Activated T-helper 2 cell treated with anti-CD3 and anti-CD28 coated beads, Interferon-gamma antibody, Interleukin-2, Interleukin-4, amounts not matched to agents 10 μg/mL and 5 μg/mL and 100 μg/mL, durations not matched to agents 14 hours and 24 hours and 36 hours (primary cell): ENCODE measurements at places on chromosomes 5 and 9.

DNA sequence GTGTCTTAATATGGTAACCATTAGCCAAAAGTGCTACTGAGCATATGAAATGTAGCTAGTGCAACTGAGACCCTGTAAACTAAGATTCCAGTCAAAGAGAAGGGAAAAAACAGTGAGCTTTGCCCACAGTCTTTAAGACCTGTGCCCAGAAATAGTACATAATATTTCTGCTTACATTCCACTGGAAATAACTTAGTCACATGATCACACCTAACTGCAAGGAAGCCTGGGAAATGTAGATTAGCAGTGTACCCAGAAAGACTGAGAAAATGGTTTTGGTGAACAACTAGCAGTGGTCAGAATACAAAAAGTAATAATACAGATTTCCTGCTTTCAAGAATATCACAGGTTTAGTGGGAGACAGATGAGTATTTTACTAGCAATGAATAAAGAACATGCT is 2.5 kb upstream of the CPLANE1 start:
- DNase-seq: no peak

GRCh38 chr5:127517110-127517479 is 345 bp upstream of the PRRC1 start:
- no peak for DNase-seq

- no peak for DNase-seq
Measured at GRCh38 chr9:88773627-88774244, 217.5 kb upstream of the S1PR3 start.

GRCh38 chr5:134537297-134537696 is 11.8 kb downstream of the JADE2 start:
- no peak for DNase-seq

DNA sequence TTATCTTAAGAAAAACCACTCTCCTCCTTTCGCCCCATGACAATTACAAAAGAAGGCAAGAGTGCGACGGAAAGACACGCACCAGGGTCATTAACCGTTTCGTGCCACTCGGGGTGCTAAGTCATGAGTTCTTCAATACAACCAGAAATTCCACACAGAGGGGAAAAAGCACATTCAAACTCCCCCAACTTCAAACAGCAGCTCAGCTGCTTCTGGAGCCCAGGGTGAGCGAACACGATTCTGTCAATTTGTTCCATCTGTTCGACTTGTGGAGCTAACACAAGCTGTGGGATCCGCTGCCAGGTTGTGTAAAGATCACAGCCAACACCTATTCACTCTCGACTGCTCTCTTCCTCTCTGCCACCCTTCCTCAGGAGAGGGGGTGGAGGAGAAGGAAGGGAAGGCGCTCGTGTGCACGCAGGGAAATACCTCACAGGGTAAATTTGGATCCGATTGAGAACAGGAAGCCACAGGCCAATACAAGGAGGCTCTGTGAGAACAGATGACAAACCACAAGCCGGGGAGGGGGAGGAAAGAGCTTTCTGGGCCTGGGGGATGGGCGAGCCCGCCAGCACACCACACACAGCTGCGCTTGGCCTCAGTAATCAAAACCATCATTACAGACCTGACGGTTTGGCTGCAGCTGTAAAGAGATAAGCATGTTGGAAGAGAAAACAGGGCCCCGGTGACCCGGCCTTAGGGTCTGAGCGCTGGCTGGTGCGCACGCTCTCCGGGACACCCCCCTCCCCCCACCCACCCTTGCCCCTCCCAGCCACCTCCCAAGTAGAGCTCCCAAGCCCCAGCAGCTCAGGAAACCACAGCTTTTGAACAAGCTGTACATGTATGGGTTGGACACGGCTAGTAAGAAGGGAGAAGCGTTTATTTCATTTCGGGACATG is 54.3 kb downstream of the PTCH1 start:
- DNase-seq: peak; percentile 81

DNA sequence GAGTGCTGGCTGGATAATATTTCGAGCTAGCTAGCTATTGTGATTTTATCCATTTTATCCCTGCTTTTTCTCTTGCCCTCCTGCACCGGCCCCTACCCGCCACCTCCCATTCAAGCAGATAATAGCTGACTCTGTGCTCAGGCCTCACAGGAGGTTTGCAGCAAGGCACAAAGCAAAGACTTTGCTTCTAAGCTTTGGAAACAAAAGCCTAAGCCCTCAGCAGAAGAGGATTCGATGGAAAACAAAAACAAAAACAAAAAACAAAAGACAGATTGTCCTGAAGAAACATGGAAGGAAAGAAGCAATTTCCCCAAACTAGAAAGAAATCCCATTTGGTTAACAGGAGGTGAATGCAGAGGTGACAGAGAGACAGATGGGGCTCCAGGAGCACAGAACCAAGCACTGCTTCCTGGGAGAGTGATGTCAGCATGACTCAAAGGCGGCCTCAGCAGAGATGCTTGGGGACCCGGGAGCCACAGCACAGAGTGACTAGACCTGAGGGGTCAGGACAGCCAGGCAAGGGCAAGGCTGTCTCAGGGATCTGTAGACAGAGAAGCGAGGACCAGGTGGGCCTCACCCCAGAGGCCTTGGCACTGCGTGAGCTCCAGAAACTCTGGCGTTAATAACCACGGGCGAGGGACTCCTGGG is 28.4 kb downstream of the MTX3 start:
- DNase-seq: no peak

- DNase-seq: no peak
Measured at GRCh38 chr5:172451771-172452197, 2.5 kb downstream of the SH3PXD2B start.

DNA sequence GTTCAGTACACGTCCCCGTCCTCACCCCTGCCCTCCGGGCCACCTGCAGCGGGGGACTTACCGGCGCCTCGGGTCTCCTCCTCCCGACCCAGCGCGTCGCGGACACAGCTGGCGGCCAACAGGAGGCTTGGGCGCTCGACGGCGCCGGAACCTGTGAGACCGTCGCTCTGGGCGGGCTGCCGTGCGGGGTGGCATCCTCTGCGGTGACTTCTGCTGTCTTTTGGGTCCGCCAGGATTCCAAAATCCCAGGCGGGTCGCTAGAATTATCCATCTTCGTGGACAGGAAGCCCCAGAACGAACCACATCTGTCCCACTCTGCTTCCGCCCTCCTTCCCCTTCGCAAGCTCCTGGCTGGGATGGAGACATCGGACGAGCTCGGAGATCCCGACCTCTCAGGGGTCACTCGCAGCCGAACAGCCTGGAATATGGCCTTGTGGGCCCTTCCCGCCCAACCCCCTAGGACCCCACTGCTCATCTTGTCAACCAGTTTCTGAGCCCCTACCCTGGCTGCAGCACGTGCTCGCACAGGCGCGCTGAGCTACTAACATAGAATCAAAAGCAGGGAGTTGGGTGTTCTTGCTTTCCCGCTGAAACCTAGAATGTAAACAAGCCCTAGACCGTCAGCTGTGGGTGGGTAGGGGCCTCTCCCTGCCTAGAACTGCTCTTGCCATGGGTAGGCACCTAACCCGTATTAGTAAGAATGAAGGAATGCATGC is 947 bp upstream of the MARCHF3 start:
- no peak for DNase-seq

GRCh38 chr9:71431931-71432330 is 310.5 kb upstream of the TRPM3 start:
- DNase-seq: no peak

DNA sequence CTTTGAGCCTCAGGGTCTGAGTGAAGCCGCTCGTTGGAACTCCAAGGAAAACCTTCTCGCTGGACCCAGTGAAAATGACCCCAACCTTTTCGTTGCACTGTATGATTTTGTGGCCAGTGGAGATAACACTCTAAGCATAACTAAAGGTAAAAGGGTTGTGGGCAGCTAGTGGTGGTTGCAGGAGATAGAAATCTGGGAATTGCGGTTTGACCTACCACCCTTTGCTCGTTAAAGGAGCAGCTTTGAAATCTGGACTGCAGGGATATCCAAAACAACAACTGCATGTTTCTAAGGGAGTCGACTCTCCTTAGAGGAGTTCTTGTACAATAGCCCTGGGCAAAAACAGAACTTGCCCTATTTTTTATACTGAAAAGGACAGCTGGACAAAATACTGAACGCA is 19.0 kb downstream of the ABL1 start:
- DNase-seq: no peak

DNA sequence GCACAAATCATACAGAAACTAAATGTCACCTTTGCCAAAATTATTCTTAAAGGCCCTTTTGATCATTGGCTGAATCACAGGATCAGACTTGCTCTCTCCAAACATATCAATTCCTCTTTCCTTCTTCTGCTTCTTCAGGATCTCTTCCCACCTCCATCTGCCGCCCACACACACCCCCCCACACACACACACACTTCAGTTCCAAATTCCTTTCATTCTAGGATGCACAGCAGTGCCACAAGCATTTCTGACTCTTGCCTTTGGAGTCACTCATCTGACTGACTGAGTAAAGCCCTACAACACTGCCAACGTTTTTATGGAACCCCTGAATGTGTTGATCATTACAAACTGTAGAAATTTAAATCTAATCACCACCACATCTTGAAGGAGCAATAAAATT is 22.9 kb downstream of the DNAH5 start:
- no peak for DNase-seq

DNA sequence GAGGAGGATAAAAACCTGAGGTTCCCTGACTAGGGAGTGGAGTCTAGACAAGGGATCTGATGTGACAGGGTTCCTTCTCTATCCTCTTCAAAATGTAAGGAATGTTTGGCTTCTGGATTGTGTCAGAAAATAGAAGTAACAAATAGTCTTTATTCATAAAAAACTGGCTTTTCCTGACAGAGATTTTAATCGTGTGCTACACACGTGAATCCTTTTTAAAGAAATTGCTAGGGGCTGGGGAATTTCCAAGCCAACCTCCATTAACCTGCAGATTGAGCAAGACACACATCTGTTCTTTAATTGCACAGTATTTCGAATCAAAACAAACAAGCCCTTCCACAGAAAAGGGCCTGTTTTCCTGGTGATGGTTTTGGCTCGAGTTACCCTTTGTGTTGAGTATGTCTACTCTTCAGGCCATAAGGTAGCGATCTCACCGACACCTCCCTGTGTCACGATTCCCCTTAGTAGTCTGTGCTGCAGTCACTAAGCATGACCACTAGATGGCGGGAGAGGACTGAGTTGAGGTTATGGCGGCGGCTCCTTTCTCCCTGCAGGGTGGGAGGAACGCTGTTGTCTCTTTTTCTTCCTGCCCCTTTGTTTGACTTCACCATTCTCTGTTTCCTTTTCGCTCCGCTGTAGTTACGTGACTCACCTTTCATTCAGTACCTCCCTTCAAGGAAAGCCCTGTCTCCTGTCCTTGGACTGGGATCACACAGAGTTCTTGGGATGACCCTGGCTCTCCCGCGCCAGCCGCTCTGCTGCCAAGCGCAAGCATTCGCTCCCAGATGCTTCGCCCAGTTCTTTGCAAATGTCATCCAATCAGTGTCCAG is 137.1 kb upstream of the SLC24A2 start:
- DNase-seq: peak; percentile 74

DNA sequence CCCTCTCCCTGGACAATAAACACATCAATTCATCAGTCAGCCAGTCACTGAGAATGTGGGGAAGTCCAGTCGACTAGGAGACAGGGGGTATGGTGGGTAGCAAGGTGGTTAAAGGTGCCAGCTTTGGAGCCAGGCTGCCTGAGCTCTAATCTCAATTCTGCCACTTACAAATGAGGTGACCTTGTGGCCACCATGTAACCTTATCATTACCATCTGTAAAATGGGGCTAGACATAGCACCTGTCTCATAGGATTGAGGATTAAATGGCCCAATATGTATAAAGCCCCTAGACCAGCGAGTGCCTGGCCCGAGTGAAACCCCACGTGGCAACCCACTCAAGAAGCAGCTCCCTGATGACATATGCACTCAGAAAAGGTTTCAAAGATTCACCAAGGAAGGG is 73.3 kb upstream of the TBC1D2 start:
- DNase-seq: no peak

DNA sequence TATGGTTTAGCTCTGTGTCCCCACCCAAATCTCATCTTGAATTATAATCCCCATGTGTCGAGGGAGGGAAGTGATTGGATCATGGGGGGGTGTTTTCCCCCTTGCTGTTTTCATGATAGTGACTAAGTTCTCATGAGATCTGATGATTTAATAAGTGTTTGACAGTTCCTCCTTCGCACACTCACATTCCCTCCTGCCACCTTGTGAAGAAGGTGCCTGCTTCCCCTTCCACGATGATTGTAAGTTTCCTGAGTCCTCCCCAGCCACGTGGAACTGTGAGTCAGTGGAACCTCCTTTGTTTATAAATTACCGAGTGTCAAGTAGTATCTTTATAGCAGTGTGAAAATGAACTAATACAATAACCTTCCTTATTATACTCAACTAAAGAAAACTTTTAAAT is 24.3 kb upstream of the TEX10 start:
- no peak for DNase-seq

DNA sequence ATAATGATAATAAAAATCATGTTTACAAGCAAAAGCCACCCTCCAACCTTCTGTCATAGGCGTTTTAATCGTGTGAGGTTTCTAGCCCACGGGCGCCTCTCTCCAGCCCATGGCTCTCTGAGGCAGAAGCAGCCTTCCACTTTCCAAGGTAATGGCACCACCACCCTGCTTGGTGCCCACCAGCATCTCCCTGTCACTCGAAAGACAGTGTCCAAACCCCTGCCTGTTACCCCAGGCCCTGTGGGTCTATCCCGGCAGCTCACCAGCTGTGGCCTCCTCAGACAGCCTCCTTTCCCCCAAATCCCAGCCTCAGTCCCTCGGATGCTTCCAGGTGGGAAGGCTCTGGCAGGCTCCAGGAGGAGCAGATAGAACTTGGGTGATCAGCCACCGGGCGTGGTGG is 123.8 kb upstream of the LPCAT1 start:
- no peak for DNase-seq

DNA sequence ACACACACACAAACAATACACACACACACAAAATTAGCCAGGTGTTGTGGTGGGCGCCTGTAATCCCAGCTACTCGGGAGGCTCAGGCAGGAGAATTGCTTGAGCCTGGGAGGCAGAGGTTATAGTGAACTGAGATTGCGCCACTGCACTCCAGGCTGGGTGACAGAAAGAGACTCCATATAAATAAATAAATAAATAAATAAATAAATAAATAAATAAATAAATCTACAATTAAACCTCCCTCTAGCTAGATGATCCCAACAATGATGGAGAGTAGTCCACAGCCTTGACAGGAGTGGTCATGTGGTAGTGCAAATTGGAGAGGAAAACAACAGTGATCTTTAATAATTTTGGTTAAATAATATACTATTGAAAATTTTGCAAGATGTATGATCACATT is 1739.0 kb upstream of the C9orf72 start:
- no peak for DNase-seq

DNA sequence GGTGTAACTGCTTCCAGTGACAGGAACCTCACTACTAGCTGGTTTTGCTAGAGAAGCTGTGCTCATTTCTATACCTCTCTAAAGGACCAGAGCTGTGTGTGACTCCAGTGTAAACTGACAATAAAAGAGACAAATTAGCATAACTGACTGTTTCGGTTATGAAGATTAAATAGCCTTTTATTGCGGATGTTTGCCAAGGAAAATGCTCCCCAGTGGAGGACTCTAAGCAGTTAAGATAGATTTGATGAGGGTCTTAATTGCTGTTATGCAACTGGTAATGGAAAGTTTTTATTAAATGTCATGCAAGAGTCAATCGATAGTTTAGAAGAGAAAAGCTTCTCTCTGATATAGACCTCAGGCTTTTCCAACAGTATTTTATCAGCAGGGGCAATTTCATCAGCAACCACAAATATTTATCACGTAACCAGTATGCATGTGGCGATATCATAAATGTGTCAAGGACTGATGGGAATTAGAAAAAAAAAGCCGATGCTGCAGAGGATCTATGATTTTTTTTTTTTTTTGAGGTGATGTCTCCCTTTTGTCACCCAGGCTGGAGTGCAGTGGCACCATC is 275.2 kb upstream of the DMAC1 start:
- no peak for DNase-seq

GRCh38 chr5:50340757-50341156 is 100.3 kb downstream of the EMB start:
- no peak for DNase-seq

- no peak for DNase-seq
Measured at GRCh38 chr5:52077941-52078815, 694.9 kb downstream of the ISL1 start.
